Stimulated activated CD4-positive, alpha-beta T cell treated with anti-CD3 and anti-CD28 coated beads, Interleukin-4, amount 100 ng/mL, for 48 hours (primary cell): ENCODE measurements at places on chromosomes 1 and 21.
A peak's percentile ranks its signal among the peaks of the same experiment; 100 is the strongest.

GRCh38 chr1:26239936-26240335, 5.9 kb downstream of the CEP85 start:
- DNase-seq: no peak

- no peak for DNase-seq
Measured at GRCh38 chr1:201890806-201891450, 2.2 kb downstream of the SHISA4 start.

DNA sequence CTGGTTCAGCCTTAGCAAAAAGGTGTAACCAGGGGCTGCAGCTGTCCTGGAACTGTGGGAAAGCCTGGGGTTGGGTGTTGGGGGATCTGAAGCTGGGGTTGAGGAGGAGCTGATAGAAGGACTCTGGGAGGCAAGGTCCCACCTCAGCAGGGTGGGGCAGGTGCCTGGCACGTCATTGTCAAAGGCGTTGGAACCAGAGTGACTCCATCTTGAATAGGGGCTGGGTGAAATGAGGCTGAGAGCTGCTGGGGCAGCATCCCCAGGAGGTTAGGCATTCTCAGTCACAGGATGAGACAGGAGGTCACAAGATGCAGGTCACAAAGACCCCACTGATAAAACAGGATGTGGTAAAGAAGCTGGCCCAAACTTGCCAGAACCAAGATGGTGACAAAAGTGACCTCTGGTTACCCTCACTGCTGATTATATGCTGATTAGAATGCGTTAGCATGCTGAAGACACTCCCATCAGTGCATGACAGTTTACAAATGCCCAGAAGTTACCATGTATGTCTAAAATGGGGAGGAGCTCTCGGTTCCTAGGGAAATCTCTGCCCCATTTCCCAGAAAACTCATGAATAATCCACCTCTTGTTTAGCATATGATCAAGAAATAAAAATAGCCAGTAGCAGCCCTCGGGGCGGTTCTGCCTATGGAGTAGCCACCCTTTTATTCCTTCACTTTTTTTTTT, 85.4 kb downstream of the IER5 start:
- DNase-seq: no peak

GRCh38 chr1:204487256-204487615, 7.4 kb downstream of the PIK3C2B start:
- DNase-seq: no peak

- DNase-seq: peak; percentile 14
Measured at GRCh38 chr1:15345705-15346345, 63.9 kb upstream of the EFHD2 start.

- no peak for DNase-seq
Measured at GRCh38 chr1:224504297-224505041, 69.9 kb upstream of the WDR26 start.

DNA sequence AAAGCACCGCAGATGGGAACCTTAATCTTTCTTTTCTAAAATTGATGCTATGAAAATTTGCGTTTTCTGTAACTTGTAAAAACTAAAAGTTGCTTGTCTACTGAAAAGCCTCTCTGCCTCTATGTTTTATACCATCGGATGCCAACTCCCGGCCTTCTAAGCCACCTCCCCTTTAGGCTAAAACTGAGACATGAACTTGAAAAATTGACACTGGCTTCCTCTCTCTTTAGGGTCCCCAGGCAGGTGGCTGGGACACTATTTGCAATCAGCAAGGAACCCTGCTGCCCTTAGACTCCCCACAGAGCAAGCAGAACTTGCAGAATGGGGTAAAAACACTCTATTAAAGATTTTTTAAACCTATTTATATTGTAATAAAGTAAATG, 151.1 kb upstream of the CAMK1G start:
- DNase-seq: no peak

DNA sequence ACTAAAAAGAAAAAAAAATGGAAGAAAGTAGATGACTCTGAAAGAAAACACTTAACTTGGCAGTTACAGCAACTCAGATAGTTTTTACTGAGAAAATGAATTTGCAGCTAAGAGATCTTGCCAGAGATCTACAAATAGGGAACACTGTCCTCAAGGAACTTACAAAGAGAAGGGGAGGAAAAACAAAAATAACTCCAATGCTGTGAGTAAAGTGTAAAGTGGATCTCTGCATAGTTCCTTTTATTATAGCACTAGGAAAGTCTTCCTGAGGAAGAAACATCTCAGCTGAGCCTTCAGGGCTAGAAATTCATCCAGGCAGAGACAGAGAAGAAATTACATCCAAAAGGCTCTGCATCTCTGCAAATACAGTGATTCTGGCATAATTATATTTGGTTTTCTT, 3.9 kb downstream of the CD1B start:
- no peak for DNase-seq
